Mammary microvascular endothelial cell (primary cell): ENCODE measurements at places on chromosomes 7 and 10. TPM values are rescaled to one million over a fixed set of nuclear protein-coding genes. Genes with fewer than 3 reads are reported as not detected.

GARIN1A gene
- under 0.01 and 0.07 TPM in 2 replicates for total RNA-seq

RBP3 gene
- total RNA-seq = not detected in 2 replicates

BCL7B gene
- total RNA-seq = 65.4 and 66.0 TPM in 2 replicates

PLXDC2 gene
- 0.07 and 1.1 TPM in 2 replicates for total RNA-seq

HOXA3 gene
- 11.0 and 11.1 TPM in 2 replicates for total RNA-seq

NUDT5 gene
- total RNA-seq = 84.6 and 94.3 TPM in 2 replicates

FRMD4A gene
- 66.2 and 75.3 TPM in 2 replicates for total RNA-seq
